A549 (cell line): ENCODE measurements at places on chromosomes 11 and 22. TPM values are rescaled to one million over a fixed set of nuclear protein-coding genes. Genes with fewer than 3 reads are reported as not detected.

OR2AT4 gene
- not detected in 3 replicates for polyA plus RNA-seq

DNA sequence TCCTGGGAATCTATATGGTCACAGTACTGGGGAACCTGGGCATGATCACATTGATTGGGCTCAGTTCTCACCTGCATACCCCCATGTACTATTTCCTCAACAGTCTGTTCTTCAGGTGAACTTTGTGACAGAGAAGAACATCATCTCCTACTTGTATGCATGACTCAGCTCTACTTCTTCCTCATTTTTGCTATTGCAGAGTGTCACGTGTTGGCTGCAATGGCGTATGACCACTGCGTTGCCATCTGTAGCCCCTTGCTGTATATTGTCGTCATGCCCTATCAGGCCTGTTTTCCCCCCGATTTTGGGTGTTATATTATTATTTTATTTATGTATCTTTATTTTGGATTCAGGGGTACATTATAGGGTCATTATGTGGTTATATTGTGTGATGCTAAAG is 2.4 kb upstream of the OR8G1 start:
- DNase-seq: no peak

DNA sequence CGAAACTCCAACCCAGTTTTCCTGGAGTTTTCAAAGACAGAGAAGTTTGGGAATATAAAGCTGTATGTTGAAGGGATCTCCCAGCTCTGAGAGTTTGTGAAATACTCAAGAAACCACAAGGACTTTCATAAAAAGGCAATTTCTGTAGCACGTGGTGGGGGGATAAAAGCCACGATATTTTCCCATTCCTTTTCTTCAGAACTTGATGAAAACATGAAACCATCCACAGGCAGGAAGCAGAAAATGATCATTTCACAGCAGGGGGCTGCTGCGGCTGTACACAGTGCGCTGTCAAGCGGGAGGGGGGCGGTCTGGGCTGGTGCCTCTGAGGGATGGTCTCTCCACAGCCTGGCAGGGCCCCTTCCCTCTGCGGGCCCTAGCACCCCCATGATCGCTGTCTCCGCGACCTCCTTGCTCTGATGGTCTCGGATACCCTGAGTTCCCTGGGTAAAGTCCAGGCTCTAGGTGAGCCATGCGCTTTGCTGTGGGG is 423.2 kb downstream of the MN1 start:
- DNase-seq: no peak

DNA sequence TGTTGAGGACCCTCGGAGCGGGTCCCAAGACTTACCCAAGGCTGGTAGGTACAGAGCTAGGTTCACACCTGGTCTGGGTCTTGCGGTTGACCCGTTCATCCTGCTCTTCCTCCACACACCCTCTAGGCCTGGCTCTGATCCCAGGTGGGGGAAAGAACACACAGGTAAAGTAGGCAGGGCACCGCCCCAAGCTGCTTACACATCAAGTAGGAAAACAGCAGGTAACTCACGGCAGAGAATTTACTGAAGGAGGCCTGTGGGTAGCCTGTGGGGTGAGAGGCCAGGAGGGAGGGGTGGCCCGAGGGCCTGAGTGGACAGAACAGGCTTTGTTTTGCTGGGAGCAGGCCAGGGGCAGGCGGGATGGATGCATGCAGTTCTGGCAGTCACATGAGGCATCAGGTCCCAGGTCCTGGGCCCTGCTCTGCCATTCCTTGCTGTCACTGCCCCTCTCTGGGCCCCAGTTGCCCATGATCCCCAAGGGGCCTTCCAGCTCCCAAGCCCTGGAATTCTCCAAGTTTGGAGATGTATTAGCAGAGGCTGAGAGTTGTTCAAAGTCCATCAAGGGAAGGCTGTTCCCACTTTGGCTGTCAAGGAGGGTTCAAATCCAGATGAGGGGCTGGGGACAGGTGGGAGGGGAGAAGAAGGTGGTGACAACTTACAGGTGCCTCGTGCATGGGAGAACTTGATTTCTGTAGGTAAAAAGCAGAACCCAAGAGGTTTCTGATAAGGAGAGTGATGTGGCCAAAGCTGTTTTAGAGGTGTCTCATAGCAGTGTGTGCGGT is 5.7 kb downstream of the TSKU start:
- DNase-seq: no peak

GRCh38 chr22:41925783-41926460 is 684 bp downstream of the TNFRSF13C start:
- peak; percentile 48 for DNase-seq

DNA sequence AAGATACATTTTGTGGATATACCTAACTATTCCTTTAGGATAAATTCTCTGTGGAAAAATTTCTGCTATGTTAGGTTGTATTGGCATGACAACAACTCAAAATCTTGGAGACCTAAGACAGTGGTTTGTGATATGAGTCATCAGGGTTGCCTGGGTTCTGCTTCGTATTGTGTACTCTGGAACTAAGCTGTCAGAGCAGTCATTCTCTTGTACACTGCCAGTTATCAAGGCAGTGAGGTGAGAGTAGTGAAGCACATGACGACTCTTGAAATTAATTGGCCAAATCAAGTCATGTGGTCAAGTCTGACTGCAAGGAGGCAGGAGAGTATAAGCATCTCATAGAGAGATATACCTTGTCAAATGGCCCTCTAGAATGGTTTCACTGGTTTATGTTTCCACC is 104.4 kb downstream of the FANCF start:
- DNase-seq: peak; percentile 26

- DNase-seq: peak; percentile 55
Measured at GRCh38 chr22:37021710-37022482, 2.4 kb downstream of the MPST start.

- no peak for DNase-seq
Measured at GRCh38 chr11:134638796-134639430, 226.9 kb upstream of the B3GAT1 start.

DNA sequence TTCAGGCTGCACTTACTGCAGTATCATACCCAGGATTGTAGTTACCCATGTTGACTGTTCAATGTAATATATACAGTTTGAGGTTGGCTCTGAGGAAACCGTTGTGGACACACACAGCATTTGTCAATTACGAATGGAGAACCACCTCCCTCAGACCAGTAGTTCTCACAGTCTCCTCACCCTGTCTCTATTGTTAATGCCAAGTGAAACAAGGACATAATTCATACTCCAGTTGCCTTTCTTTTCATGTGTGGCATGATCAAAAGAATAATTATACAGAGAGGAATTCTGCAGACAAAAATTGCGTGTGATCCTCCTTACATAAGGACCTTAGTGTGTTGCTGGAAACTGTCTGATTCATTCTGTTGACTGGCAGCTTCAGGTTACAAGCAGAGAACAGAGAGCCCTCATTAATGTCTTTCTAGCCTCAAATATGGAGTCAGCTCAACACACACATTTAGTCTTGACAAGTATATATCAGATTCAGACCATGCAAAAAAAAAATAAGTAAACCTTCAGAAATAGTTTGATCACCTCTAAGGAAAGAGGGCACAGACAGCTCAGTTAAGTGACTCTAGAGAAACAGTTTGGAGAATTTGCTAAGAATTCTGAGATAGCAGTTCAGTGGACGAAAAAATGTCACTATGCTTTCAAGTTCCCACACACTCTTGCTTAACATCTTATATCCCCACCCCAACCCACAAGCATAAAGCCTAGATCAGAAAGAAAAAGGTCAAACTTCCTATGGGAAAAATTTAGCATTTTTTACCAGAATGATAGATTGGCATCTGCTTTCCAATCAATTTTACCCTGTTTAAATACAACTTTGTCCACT is 96.1 kb downstream of the MAML2 start:
- DNase-seq: no peak

DNA sequence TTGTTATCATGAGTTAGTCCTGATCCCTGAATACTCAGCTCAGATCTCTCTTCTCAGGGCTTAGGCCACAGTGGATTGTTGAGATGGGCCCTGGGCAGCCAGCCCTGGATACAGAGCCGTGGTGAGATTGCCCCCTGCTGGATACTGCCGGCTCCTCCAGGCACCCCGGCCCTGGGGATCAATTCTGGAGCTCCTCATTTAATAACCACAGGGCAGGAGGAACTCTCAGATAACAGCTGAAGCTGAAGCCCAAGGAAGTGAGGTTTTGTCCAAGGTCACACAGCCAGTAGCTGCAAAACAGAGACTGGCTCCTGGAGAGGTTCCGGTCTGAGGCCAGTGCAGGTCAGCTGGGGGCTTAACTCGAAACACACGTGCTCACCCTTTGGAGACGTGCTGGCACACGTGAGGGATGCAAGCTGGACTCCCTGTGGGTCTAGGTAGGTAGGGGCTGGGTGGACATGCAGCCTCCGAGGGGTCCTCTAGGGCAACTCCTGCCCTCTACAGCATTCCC is 16.0 kb downstream of the USH1C start:
- peak; percentile 42 for DNase-seq
